ENCODE measurements at places on chromosomes 16 and 17. TPM values are rescaled to one million over a fixed set of nuclear protein-coding genes. Genes with fewer than 3 reads are reported as not detected.
A peak's percentile ranks its signal among the peaks of the same experiment; 100 is the strongest.

GRCh38 chr17:72382971-72383722 is 262.3 kb downstream of the SOX9 start:
- H3K36me3 ChIP-seq = no peaks in the 10 kb centered on the region
- H3K27ac ChIP-seq = no peak overlapping the region
- peaks cover 21% of the 10 kb centered on the region for H3K27me3 ChIP-seq
- H3K4me3 ChIP-seq = no peak overlapping the region
- H3K4me1 ChIP-seq = peaks cover 7% of the 10 kb centered on the region

Gene ELMO3
- total RNA-seq = 0.69 TPM

DNA sequence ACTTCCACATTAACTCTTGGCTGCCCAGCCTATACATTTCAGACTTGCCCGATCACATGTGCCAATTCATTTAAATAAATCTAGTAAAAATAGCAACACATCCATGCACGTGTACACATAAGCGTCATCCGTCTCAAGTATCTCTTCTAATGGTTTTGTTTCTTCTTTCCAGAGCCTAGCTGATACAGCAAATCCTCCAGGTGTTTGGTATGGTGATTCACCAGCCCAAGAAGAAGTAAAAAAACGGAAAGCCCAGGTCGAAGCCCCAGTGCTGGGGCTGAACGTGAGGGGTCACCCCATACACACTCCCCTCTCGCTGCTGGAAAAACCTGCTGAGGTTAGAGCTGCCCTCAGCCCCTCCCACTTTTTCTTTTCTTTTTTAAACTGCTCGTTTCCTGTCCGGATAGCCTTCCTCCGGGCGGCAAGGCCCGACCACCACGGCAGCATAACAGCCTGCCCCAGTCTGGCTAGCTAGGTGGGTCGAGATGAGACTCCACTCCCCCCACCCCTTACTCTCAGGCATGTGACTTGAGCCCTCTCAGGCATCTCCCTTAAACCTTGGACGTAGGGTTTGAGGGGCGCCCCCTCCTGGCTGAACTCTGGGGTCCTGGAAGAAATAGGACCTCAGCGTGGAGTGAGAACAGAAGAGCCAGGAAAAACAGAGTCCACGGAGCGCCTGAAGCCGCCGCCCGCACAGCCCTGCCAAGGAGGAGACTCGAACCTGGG is 13.9 kb upstream of the OR1F1 start:
- no peak overlapping the region for H3K4me3 ChIP-seq
- no peaks in the 10 kb centered on the region for H3K36me3 ChIP-seq
- H3K27me3 ChIP-seq = peaks cover 100% of the 10 kb centered on the region
- DNase-seq = no peak
- H3K27ac ChIP-seq = no peak overlapping the region

Gene MT1A
- total RNA-seq = 371 TPM

Gene ALOX15B
- 3.7 TPM for total RNA-seq

Gene RAB26
- total RNA-seq = not detected

Gene NOXO1
- 0.52 TPM for total RNA-seq

DNA sequence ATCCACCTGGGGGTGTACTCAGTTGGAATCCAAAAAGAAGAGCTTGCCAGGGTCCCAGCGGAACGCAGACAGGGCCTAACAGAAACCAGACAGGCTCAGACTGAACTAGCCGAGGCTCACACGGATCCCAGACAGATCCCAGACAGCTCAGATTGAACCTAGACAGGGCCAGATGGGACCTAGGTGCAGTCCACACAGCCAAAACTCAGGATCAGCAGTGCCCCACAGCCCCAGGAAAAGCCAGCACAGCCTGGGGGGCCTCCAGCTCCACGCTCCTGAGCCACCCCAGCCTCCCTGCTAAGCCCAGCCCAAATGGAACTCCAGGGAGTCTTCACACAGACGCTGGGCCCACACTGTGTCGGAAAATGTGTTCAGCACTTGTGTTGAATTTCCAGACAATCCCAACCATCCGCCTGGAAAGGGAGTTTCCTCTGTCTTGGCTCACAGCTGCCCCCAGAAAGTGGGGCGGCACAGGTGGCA is 7.5 kb downstream of the STX1B start:
- no peak overlapping the region for H3K4me3 ChIP-seq
- H3K27ac ChIP-seq = no peak overlapping the region
- peaks cover under 1% of the 10 kb centered on the region for H3K4me1 ChIP-seq
- DNase-seq = no peak
- no peaks in the 10 kb centered on the region for H3K27me3 ChIP-seq

Gene COX6A2
- total RNA-seq = not detected

GRCh38 chr16:24344784-24345183 is 88.6 kb downstream of the CACNG3 start:
- no peak for DNase-seq
- no peak overlapping the region for H3K4me3 ChIP-seq
- no peak overlapping the region for H3K27ac ChIP-seq
- H3K36me3 ChIP-seq = no peaks in the 10 kb centered on the region
- no peaks in the 10 kb centered on the region for H3K4me1 ChIP-seq

DNA sequence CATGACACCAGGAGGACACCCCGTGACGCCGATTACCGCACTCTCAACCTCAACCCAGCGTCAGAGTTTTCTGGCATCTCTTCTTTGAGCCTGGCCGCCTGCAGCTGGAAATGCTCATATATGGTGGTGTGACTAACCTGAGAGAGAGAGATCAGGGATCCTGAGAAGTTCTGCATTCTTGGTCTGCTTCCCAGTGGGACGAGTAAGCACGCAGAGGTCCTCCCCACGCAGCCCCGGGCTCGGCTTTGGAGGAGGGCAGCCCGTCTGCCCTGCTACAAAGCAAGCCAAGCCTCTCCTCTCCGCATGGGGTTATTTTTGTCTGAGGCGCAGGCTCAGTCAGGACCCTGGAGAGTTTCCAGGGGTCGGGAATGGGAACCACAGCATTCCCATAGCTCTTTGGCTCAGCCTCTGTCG is 16.5 kb downstream of the CRISPLD2 start:
- peak; percentile 97 for DNase-seq

DNA sequence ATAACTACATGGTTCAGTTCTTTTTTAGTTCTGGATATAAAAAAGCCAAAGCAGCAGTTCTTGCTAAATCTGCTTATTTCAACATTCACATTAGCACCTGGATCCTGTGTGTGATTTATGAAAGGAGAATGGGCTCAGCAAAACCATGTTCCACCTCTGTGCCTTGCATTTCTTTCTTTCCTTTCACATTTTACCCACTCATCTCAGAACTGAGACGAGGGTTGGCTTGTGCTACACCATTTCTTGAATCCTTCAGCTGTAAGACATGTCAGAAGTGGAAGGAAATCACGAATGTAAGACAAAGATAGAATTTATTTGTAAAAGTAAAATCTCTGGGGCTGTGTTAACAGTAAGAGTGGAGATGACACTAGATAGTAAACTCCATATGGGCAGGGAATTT is 1.2 kb upstream of the UTP6 start:
- H3K36me3 ChIP-seq = peaks cover 18% of the 10 kb centered on the region
- no peak overlapping the region for H3K4me3 ChIP-seq
- no peaks in the 10 kb centered on the region for H3K27me3 ChIP-seq
- peaks cover 33% of the 10 kb centered on the region for H3K4me1 ChIP-seq
- no peak overlapping the region for H3K27ac ChIP-seq
- no peak for DNase-seq

DNA sequence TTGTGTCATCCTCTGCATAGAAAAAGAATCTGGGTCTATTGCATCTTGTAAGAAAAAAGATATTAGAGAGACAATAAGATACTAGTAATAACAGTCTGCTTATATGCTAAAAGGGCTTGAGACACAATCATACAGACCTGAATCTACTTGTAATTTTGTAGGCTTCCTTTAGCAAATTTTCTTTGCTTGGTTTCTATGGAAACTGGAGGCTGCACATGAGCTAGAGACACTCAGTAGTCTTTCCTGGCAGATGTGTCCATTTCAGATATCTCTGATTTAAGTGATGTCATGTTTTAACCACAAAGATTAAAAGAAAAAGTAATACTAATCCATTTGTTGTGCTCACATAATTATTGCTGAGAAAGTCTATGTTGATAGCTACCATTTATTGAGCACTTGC is 123.9 kb upstream of the GNAO1 start:
- H3K4me1 ChIP-seq = no peaks in the 10 kb centered on the region
- DNase-seq = no peak
- H3K4me3 ChIP-seq = no peak overlapping the region
- H3K27me3 ChIP-seq = no peaks in the 10 kb centered on the region
- no peaks in the 10 kb centered on the region for H3K36me3 ChIP-seq

DNA sequence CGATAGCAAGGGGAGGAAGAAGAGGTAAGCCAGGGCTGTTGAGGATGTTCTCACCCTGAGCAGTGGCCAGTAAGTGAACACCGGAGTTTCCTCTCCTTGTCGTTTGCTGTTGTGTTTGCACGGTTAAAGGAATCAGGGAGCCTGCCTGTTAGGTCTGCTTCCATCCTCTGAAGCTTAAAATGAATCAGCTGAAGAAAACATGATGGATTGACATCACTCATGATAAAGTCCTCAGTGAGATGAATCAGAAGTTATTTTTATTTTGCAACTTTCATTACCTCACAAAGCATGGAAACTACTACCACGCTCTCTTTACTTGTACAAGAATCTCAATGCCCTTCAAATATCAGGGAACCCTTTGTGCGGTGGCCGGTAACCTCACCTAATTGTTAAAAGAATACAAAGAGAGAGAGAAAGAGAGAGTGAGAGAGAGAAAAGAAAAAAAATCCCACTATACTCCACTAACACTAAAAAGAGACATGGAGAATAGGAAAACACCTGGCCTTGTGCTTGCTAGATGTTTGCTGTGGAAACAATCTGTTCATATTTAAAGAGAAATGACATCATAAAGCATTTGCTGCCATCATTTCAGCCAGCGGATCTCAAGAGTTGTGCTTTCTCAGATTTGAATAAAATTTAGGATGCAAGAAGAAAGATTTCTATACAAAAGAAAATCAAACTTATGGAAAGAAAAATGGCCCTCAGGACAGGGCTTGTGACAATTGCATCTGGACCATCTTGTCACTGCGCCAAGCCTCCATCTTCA is 441.6 kb upstream of the SALL1 start:
- no peaks in the 10 kb centered on the region for H3K36me3 ChIP-seq
- no peak for DNase-seq
- H3K27me3 ChIP-seq = no peaks in the 10 kb centered on the region
- H3K4me1 ChIP-seq = no peaks in the 10 kb centered on the region
- no peak overlapping the region for H3K4me3 ChIP-seq

GRCh38 chr17:6137716-6138502 is 67.7 kb downstream of the WSCD1 start:
- no peaks in the 10 kb centered on the region for H3K36me3 ChIP-seq
- no peak for DNase-seq
- no peaks in the 10 kb centered on the region for H3K4me1 ChIP-seq
- no peaks in the 10 kb centered on the region for H3K27me3 ChIP-seq
- no peak overlapping the region for H3K4me3 ChIP-seq

Gene PRSS27
- 1.7 TPM for total RNA-seq

DNA sequence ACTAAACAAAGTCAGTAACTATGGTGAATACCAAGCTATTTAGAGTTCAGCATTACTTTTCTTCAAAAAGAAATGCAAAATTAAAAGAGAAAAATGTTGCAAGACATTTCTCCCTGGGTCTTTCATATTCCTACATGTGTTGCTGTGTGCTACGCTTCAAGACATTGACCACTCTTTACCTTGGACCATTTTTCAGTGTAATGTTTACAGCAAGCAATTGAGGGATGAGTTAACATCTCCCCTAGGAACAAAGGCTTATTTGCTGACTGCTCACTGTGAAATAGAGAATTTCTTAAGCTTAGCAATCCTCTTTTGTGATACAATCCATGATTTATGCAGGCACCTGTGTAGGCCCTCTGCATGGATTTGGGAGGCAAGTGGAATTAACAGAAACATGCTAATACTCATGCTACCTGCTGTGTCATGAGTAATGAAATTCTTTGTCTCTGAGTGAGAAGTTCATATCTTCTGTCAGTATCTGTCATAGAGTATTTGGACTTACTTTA is 1202.9 kb upstream of the CDH8 start:
- no peaks in the 10 kb centered on the region for H3K27me3 ChIP-seq
- H3K4me3 ChIP-seq = no peak overlapping the region
- H3K4me1 ChIP-seq = no peaks in the 10 kb centered on the region
- no peak for DNase-seq

DNA sequence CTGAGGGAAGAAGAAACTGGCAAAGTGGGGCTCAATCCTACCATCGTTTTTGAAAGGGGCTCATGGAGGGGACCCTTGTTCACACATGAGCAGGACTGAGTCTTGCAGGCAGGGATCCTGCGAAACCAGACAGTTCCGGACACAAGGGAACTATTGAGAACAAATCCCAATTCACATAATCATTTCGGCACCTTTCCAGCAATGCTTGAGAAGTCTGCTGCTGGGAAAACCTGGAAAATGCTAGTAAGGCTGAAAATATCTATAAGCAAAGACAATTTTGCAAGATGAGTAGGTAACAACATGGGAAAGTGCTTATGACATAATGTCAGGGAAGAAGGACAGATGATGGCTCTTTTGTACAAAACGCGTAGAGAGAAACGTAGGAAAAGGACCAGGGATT is 52.1 kb upstream of the BPTF start:
- H3K4me3 ChIP-seq = no peak overlapping the region
- no peak for DNase-seq
- H3K4me1 ChIP-seq = no peaks in the 10 kb centered on the region
- no peak overlapping the region for H3K27ac ChIP-seq
- no peaks in the 10 kb centered on the region for H3K36me3 ChIP-seq

Gene C16orf87
- total RNA-seq = 7.3 TPM

Gene ST6GALNAC2
- 17.5 TPM for total RNA-seq

Gene WFIKKN1
- 0.33 TPM for total RNA-seq

- H3K36me3 ChIP-seq = no peaks in the 10 kb centered on the region
- no peaks in the 10 kb centered on the region for H3K27me3 ChIP-seq
- no peak overlapping the region for H3K27ac ChIP-seq
- no peak for DNase-seq
Measured at GRCh38 chr16:89586853-89587252, 11.3 kb downstream of the CPNE7 start.

Gene AHSP
- total RNA-seq = not detected

Gene FOXN1
- not detected for total RNA-seq

DNA sequence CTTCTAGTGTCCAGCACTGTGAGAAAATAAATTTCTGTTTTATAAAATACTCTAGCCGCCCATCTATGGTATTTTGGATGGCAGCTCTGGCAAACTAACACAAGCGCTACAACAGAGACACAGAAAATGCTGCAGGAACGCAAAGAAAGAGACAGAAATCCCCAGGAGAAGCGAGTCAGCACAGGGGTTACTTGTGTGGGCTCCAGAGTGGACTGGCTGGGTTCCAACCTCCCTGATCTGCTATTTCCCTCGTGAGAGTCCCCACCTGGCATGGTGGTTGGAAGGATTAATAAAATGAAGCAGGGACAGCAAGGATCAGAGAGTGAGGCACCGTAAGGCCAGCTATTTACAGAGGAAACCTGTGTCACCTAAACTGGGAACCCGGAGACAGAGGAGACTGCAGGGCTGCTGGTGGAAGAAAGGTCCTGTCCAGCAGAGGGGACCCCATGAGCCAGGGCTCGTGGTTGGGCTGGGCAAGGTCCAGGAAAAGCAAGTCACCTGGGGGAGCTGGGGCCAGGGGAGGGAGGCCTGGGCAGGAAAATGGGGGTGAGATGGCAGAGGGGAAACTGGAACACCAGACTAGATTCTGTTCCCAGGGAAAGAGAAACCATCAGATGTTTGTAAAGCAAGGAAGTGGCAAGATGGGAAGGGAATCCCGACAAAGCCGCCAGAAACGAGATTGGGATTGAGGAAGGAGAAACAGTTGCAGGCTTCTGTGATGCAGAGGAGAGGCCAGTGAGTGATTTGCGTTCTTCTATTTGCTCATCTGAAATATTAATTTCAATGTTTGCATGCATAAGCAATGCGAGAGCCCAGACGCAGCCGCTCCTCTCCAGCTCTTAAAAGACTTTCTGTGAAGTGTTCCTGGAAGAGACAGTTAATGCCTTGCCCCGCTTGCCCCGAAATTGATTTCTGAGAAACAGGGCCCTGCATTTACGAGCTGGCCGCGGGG is 63.0 kb upstream of the TEKT3 start:
- H3K27me3 ChIP-seq = no peaks in the 10 kb centered on the region
- no peak overlapping the region for H3K4me3 ChIP-seq
- H3K4me1 ChIP-seq = peaks cover 31% of the 10 kb centered on the region
- H3K36me3 ChIP-seq = no peaks in the 10 kb centered on the region

Gene IRX6
- 1.6 TPM for total RNA-seq

Measured in esophagus muscularis mucosa (tissue), 4 donors.